ENCODE measurements at places on chromosomes 3 and 15. TPM values are rescaled to one million over a fixed set of nuclear protein-coding genes. Genes with fewer than 3 reads are reported as not detected.

Gene NUTM1
- 0.05 TPM for total RNA-seq

Gene CFAP92
- 0.48 TPM for total RNA-seq

Gene PIF1
- total RNA-seq = 38.4 TPM

Gene KCNAB1
- total RNA-seq = not detected

Gene GOLGA8H
- not detected for total RNA-seq

Gene FRMD5
- total RNA-seq = 0.50 TPM

Gene ASB14
- total RNA-seq = not detected

Gene NCKIPSD
- total RNA-seq = 28.7 TPM

Gene CLDN1
- 0.96 TPM for total RNA-seq

Gene GNAI2
- total RNA-seq = 276 TPM

Gene CPLX3
- total RNA-seq = not detected

Gene TMEM207
- not detected for total RNA-seq

Gene TGM4
- total RNA-seq = not detected

Gene MFSD1
- 5.7 TPM for total RNA-seq

Gene RARRES1
- not detected for total RNA-seq

Gene ACKR2
- 0.42 TPM for total RNA-seq

Gene KLHL40
- total RNA-seq = not detected

Gene ARHGEF26
- total RNA-seq = 0.25 TPM

Gene SI
- not detected for total RNA-seq

Gene RBP2
- not detected for total RNA-seq

Gene ITIH4
- 1.6 TPM for total RNA-seq
